ENCODE measurements at places on chromosomes 13 and 19. TPM values are rescaled to one million over a fixed set of nuclear protein-coding genes. Genes with fewer than 3 reads are reported as not detected.

The OSCAR gene
- 1.0 TPM for total RNA-seq

The SHISA7 gene
- not detected for total RNA-seq

The RNASEH2A gene
- 13.3 TPM for total RNA-seq

The CEBPA gene
- 9.9 TPM for total RNA-seq

The AKAP8L gene
- 71.4 TPM for total RNA-seq

The ASPDH gene
- not detected for total RNA-seq

The IRS2 gene
- total RNA-seq = 21.3 TPM

The YIF1B gene
- total RNA-seq = 35.7 TPM

The CYP4F8 gene
- not detected for total RNA-seq

The ALDH16A1 gene
- total RNA-seq = 27.3 TPM

The ACER1 gene
- total RNA-seq = not detected

The AP1M1 gene
- total RNA-seq = 54.2 TPM

The TMPRSS9 gene
- not detected for total RNA-seq

The LYPD3 gene
- 13.3 TPM for total RNA-seq

The ZNF433 gene
- total RNA-seq = 7.2 TPM

The ERFL gene
- 0.14 TPM for total RNA-seq
